ENCODE measurements at places on chromosomes 16 and 17.

DNA sequence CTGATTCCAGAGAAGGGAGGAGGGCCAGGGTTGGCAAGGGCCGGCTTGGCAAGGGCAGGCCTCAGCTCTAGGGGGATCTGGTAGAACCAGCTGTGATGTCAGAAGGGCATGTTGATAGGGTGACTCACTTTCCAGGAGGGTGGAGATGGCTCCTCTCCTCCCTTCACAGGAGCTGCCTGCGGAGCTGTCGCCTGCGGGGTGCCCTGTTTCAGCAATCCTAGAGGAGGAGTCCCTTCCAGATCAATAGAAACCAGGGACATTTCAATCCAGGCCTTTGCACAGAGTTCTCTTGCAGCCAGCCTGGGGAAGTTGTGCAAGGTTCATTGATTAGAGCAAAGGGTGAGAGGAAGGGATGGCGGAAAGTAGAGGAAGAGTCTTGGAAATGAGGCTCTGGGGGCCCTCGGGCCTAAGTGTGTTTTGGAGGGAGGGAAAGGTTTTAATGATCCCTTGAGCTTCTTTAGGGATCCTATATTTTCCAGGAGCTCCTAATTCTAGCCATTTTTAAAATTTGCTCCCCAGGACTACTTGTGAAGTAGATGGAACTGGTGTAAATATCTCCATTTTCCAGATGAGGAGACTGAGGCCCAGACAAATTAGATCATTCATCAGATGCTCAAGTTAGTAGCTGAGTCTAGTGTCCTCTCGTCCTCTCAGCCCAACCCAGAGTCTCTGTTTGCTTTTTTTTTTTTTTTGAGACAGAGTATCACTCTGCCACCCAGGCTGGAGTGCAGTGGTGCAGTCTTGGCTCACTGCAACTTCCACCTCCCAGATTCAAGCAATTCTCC, 24.8 kb upstream of the CSNK2A2 start:
- no peak for DNase-seq

DNA sequence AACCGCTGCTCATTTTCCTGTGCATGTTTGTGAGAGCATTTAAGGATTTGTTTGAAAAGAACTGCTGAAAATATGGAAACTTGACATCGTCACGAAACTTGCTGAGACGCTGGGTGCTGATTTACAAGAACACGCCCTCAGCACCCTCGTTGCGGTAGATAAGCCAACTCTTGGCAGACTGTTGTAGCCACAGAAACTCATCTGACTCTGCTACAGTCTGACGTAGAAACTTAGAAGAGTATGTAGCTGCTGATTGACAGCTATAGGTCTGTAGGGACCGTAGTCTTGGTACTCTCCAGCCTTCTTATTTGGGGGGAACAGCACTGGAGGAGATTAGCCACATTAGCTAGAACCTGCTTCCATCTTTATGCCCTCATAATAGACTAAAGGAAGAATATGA, 36.1 kb upstream of the MYH2 start:
- DNase-seq = no peak

GRCh38 chr17:17681744-17682292, 560 bp downstream of the RAI1 start:
- no peak for DNase-seq

DNA sequence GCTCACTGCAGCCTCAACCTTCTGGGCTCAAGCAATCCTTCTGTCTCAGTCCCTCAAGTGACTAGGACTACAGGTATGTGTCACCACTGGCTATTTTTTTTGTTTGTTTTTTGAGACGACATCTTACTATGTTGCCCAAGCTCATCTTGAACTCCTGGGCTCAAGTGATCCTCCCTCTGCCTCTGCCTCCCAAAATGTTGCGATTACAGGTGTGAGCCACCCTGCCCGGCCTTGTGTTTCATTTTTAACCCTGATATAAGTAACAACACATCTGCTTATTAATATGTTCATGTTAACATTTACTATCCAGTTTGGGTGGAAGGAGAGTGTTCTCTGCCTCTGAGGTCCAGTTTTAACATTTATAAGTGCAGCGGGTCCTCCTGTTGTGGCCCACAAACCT, 3.1 kb downstream of the FAM20A start:
- DNase-seq = no peak

DNA sequence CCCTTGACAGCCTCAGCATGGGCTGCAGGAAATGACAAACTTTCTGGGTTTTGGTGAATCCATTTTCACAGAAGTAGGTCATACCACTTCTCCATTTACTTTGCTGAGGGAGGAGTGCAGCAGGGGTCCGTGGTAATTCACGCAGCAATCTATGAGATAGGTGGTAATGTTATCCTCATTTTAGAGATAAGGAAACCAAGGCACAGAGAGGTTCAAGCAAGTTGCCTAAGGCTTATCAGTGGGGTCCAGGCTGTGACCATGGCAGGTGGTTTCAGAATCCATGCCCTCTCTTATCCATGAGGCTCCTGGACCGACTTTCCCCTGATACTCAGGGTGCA, 12.6 kb downstream of the TBX4 start:
- no peak for DNase-seq

- DNase-seq = no peak
These were observed 51.8 kb downstream of the METTL16 start for GRCh38 chr17:2459917-2460271.

DNA sequence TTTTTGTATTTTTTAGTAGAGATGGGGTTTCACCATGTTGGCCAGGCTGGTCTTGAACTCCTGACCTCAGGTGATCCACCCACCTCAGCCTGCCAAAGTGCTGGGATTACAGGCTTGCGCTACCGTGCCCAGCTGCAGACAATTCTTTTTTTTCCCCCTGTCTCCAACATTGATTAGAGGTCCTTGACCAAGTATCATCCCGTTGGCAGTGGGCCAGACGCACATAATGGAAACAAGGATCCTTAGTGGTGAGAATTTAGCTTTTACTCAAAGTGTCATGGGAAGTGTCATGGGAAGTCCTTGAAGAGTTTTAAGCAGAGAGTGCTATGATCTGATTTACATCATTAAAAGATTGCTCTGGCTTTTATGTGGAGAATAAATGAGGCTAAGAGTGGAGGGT, 2.1 kb upstream of the FBXO47 start:
- DNase-seq = no peak

DNA sequence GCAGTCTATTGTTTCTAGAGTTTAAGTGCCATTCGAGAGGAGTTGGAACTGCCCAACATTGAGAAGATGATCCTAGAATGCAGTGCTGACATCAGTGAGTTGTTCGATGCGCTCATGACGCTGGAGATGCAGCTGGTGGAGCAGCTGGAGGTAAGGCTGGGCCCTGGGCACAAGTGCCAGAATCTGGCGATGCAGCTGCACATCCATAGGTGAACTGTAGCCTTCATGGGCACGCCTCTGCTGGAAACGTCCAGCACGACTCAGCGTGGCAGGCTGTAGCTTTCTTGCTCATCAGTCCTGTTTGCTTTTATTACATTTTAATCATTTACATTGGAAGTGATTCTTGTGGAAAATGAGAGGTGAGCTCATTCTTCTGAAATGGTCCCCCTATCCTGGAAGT, 31.7 kb downstream of the DRC3 start:
- no peak for DNase-seq

GRCh38 chr17:77555741-77556291, 402.7 kb upstream of the TNRC6C start:
- DNase-seq = no peak

DNA sequence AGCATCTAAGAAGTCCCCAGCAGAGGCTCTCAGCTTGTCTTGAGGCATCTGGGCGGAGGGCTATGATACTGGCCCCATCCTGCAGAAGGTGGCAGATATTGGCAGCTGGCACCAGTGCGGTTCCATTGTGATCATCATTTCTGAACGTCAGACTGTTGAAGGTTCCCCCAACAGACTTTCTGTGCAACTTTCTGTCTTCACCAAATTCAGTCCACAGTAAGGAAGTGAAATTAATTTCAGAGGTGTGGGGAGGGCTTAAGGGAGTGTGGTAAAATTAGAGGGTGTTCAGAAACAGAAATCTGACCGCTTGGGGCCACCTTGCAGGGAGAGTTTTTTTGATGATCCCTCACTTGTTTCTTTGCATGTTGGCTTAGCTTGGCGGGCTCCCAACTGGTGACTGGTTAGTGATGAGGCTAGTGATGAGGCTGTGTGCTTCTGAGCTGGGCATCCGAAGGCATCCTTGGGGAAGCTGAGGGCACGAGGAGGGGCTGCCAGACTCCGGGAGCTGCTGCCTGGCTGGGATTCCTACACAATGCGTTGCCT, at the start of gene CIITA:
TSS of gene CIITA (plus strand) at position 404 of the 543 bp plus-strand sequence. CDS start at position 533, 129 bp downstream.
- DNase-seq = peak; percentile 29

- peak; percentile 46 for DNase-seq
These were observed 934 bp downstream of the MAFG start for GRCh38 chr17:81926451-81927151.

DNA sequence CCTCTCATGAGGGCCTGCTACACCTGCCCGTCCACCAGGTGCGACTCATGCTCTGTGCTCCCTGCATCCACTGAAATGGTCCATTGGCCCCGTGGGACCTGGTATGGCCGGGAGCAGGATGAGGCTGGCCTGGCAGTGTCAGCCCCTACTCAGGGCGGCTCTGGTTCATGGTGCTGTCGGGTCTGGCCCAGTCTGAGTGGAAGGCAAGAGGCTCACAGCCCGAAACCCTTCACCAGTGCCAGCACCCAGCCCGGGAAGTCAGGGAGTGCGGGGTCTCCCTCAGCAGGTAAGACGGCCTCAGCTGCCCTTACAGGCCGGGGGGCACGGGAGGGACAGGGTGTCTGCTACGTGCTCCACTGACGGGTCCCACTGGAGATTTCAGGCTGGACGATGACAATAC, 40.5 kb upstream of the RASD1 start:
- no peak for DNase-seq

DNA sequence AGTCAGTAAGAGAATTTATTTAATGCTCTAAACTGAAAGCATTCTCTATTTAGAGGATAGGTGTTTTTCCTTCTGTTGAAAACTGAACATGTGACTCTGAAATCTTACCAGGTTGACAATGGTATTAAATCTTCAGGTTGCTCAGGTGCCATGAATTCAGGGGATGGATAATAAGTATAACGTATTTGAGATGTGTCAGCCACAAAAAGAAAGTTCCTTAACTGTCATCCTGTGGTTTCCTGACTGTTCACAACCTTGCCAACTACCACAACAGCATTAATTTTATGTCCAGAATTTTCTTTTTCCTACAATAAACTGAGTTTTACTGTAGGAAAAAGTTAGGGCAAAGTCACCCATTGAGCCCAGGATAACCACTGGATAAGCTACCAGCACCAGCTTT, 243.3 kb upstream of the PSMD7 start:
- no peak for DNase-seq

DNA sequence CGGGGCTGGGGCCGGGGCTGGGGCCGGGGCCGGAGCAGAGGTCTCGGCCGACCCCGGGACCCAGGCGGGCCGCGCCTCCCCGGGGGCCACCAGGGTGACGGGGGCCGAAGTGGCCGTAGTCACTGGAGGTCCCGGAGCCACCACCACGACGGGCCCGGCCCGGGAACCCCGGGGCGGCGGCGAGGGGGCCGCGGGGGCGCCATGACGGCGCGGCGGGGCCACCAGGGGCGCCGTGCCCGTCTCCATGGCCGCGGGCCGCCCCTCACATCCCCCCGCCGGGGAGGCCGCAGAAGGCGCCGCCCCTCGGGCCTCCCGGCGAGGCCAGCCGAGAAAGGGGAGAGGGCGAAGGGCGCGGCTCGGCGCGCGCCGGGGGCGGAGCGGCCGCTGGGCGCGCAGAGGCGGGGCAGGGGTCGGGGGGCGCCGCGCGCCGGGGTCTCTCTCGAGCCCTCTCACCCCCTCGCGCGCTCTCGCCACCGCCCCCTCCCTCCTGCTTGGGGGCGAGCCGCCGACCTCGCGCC, 297 bp downstream of the TBC1D10B start:
- DNase-seq = no peak

- no peak for DNase-seq
These were observed 3.3 kb upstream of the HBZ start for GRCh38 chr16:149024-149660.

DNA sequence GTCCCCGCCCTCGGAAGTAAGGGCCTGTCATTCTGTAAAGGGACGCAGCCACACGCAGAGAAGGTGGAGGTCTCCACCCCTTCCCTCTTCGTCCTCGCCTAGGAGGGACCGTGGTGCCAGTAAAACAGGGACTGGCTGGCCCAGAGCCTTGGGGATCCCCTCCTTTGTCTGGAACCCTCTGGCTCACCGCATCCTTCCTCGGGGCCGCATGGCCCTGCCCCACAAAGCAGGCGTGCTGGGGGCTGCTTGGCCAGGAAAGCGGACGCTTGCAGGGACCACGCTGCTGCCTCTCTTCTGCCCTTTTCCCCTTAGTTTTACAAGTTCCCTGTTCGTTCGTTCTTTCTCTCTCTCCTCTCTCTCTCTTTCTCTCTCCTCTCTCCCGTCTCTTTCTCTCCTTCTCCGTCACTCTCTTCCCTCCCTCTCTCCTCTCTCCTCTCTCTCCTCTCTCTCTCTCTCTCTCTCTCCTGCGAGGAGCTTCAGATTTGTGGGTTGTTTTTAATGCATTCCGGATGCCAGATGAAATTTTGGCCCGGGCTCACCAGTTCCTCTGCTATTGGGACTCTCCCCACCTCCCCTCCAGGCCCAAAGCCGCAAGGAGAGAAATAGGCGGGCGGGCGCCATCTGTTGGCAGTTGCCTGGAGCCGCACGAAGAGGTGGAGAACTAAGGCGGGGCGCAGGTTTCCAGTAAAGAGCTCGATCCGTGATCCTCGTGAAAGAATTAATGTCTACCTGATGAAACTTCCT, 35.1 kb upstream of the CDRT4 start:
- peak; percentile 8 for DNase-seq

GRCh38 chr16:49350265-49351095, 23.1 kb upstream of the C16orf78 start:
- no peak for DNase-seq

GRCh38 chr16:85659805-85660511, 28.8 kb downstream of the GINS2 start:
- DNase-seq = no peak

DNA sequence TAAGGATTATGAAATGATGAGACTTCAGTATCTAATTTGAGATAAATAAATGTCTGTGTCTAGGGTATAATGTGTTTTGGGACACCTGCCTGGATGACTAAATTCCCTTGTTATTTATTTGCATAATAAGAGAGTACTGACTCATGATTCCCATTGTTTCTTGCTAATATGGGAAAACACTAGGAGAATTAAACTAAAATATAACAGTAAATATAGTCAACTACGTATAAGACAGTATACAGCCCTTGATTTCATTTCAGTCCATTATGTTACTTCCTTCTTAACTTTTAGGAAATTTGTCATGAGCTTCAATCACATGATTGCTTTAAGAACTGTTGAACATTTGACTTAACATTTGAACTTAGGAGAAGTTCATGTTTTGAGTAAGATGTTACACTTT, 62.4 kb downstream of the VMP1 start:
- DNase-seq = no peak
